Right kidney (tissue), 9 donors: ENCODE measurements at places on chromosomes 4 and X.
A peak's percentile ranks its signal among the peaks of the same experiment; 100 is the strongest.

DNA sequence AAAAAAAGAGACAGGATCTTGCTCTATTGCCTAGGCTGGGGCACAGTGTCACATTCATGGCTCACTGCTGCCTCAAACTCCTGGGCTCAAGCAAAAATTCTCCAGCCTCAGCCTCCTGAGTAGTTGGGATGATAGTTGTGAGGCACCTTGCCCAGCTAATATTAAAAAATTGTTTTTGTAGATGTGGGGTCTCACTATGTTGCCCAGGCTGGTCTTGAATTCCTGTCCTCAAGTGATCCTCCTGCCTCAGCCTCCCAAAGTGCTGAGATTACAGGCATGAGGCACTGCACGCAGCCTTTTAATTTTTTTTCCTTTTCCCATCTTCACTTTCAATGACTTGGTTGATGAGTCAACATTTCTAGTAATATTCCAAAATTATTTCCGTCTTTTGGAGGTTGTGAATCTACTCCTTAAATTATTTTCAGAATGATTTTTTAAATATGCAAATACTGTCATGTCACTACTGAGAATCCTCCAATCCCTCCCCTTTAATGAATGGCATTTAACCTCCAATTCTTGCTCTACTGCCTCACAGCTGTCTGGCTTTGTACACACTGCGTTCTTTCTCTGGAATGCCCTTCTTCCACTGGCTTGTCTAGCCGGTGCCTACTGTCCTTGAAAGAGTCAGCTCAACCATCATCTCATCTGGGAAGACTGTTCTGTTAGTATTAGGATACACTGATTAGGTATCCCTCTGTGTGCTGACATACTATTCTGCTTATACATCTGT is 27.5 kb upstream of the DCTD start:
- DNase-seq: no peak

DNA sequence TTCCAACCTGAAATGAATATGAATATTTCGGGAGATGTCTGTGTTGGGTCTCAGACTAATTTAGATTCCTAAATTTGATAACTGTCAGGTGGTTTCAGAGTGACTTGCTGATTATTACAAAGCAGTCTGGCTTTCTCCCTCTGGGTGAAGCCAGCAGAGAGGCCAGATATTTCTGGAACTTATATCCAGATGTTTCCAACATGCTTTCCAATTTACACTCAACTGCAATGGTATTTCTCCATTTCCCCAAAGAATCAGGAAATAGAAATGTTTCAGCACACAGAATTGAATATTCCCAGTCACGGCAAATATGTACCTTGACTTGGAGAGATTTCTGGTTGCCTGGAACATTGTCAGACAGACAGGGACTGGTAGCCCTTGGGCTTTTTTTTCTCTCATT is 48.5 kb upstream of the EGFL6 start:
- DNase-seq: no peak

- no peak for DNase-seq
Observed at GRCh38 chr4:39852636-39853035, 125.1 kb downstream of the PDS5A start.

- no peak for DNase-seq
Observed at GRCh38 chr4:150570862-150571261, 11.1 kb upstream of the MAB21L2 start.

DNA sequence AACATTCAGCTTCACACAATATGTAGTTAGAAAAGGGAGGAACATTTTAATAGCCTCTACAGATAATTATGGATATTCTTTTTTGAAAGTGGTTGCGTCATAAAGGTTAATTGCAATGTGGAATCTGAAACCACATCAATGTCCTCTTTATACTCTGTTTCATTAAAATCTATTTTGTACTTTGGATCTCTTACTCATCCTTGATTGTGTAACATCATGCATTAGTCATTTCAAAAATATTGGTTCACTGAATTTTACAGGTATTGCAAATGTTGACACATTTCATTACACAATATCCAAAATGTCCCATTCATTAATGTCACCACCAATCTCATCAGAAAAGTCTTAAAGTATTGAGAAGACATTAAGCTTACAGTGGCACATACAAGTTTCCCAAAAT is 62.7 kb upstream of the USP9X start:
- no peak for DNase-seq

GRCh38 chr4:24285759-24286158 is 298.6 kb downstream of the DHX15 start:
- DNase-seq: no peak

DNA sequence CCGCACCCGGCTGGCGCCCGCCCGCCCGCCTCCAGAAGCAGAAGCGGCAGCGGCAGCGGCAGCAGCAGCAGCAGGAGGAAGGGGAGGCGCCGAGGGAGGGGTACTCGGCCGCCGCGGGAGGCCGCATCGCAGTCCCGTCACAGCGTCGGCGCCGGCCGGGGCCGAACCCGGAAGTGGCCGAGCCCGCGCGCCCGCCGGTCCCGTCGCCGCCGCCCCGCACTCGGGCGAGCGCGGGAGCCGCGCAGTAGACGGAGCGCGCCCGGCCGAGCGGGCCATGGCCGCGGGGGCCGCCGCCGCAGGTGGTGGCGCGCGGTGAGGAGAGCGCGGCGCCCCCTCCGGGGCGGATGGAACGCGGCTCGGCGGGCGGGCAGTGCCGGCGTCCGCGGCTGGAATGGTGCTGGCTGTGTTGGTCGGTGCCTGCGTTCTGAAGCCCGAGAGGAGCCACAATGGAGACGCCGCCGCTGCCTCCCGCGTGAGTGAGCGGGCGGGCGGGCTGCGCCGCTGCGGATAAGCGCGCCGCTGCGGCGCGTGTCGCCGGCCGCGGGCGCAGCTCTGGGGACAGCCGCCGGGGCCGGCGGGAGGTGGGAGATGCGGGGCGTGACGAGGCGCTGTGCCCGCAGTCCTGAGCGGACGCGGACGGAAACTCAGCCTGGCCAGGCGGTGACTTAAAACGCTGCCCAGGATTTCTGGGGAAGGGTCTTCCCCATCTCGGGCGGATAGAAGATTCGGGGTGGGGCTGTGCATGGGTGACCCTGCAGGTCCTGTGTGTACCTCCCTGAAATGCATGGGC is at the start of gene KLHL2:
Gene KLHL2 (plus strand): TSS at position 131 of the 790 bp plus-strand sequence. CDS start 316 bp downstream, at position 447.
- DNase-seq: peak; percentile 83

GRCh38 chrX:45323387-45323786 is 122.7 kb upstream of the DIPK2B start:
- DNase-seq: no peak

DNA sequence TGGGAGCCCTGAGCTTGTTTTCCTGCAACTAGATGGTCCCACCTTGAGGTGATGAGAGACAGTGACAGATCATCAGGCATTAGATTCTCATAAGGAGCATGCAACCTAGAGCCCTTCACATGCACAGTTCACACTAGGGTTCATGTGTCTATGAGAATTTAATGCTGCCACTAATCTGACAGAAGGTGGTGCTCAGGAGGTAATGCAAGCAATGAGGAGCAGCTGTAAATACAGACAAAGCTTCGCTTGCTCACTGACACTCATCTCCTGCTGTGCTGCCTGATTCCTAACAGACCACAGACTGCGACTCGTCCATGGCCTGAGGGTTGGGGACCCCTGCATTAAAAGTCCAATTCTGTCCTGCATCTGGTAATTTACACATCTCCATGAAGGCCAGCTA is 141.6 kb downstream of the KCNIP4 start:
- no peak for DNase-seq

GRCh38 chr4:46844325-46844917 is 64.6 kb downstream of the COX7B2 start:
- peak; percentile 7 for DNase-seq

DNA sequence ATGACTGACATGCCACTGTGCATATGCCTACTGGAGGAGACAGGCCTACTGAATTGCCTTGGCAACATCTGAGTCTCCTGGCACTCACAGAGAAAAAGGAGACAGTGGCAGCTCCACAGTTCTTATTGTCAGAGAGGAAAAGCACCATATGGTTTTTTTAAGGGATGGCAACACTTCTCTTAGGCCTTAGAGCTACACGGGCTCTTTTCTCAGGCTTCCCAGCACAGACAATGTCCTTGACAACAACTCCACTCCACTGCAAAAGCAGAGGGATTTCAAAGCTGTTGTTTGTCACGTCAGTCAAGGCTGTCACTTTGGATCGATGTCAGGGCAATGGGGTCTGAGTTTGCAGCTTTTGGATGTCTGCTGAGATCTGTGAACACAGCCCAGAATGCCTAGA is 4.7 kb upstream of the CLCN4 start:
- no peak for DNase-seq
